ENCODE measurements at places on chromosomes 7 and 10.

DNA sequence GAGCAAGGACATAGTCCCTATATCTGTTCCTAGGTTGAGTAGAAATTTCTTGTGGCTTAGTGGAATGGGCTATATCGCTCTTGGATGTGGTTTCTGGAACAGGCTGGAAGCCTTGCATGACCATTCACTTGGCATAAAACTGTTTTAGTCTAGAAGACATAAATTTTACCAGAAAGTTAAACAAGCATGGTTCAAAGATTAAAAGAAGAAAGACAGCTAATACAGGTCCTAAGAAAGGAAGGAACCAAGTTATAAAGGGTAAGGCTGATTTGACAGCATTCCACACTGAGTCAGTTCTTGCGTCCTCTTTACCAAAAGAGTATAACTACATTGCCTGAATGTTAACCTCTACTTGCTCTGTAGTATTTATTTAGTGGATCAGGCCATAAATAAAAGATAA is 724.2 kb downstream of the SORCS1 start:
- DNase-seq, result no peak

DNA sequence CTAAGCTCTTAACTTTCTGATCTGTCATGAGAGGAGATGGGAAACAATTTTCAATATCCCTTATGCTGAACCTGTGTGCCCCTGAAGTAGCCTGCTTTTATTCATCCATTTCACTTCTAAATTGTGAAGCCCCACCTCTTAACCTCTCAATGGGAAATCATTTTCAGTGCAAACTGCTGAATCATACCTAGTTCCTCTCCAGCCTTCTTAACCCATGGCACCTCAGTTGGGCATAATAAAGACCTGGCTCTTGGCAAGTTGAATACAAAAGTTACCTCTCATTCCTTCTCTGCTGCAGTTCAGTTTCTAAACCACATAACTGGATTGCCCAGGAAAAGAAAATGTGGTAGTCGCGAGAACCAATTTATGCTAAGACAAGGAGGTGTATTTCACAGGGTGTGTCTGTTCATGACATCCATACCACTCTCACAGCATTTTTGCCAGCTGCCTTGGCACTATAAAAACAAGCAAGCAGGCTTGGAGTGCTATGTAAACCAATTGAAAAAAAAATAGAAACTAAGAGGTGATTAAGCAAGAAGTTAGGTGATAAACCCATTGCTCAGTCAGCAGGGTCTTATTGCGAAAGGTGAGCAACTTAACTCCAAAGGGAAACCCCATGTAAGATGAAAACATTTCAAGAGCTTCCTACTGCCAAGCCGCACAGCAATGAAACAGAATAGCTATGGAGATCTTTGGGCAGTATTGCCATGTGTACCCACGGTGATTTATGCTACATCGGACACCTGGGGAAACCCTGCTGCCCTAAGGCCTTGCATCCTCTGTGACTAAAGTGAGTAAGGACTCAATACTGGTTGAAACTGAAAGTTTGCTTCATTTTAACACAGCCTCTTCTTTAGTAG is 57.0 kb upstream of the DKK1 start:
- no peak for DNase-seq

DNA sequence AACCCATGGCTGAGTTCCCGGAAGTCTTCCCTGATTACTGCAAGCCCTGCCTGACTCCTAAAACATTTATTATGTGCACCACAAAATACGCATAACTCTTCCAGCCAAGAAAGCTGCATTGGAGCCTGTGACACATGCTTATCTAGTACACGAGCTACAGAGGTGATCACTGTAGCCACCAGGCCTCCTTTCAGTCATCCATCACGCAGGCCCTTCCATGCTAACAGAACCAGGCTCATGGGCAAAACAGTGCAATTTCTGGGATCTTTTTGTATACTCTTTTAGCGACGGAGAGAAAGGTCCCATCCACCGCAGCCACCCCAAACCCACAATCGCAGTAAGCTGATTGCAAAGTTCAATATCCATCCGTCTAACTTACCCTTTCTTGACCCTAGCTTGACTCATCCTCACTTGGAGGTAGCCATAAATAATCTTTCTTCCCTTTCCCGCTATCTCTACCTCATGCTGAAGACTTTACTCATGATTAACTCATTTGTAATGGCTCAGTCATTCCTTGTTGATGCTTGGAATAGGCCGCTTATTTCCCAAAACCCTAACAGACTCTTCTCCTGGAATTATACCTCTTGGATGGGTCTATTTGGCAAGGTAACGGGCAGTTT is 1203.5 kb downstream of the TYW1 start:
- no peak for DNase-seq

DNA sequence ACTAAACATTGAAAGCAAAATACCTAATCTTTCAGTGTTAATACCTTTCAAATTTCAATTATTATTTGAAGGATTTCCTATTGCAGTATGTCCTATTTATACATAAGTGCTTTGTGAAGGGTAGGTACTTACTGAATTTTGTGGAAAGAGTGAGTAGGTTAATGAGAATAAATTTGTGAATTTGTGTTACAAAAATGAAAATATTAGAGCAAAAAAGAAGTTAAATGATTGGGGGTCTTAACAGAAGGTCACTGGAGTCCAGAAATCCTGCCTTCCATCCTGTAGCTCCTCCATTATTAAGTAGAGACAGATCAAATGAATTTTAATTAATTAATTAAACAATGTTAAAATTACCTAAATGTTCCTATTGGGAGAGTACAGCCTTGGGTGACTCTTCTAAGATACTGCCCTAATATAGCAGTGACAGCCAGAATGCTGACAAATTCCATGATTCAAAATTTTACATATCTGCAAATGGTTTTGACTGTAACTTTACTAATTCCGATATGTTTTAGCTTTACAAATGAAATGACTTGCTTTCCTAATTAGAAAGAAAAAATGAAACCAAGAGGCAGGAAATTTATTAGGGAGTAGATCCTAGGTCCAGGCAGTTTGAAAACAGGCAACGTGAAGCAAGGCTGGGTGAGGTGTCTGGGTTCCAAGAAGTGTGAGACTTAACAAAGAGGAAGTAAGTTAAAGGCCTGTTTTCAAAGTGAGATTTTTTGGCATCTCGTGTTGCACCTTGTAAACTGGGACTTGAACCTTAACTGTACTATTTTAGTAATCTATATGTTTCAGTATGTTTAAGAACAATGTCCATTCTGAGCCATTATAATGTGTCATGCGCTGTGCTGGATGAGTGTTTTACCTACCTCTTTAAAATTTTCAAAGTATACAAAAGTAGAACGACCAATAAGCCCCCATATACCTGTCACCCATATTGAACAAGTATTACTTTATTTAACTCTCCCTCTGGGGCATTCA is 1.5 kb downstream of the PIK3CG start:
- DNase-seq, result no peak

- no peak for DNase-seq
Observed at GRCh38 chr10:104563548-104563947, 77.5 kb upstream of the SORCS3 start.

- DNase-seq, result no peak
Observed at GRCh38 chr10:35882422-35883150, 240.5 kb upstream of the FZD8 start.

- no peak for DNase-seq
Observed at GRCh38 chr7:77428777-77429231, 12.7 kb upstream of the GSAP start.

DNA sequence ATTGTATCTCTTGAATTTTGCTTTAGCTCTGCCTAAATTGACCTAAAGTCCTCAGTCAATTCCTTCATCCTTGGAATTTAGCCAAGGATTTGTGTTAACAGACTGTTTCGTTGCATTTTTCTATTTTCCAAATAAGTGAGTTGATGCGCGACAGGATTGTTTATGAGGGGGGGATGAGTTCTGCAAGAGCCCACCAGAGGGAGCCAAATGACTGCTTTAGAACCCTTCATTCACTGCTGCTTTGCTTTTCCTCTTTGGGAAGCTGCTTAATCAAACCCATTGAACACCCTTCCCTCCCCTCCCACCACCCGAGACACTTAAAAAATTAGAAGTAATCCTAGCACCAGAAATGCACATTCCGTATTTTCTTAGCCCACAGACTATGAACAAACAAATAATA is 33.7 kb upstream of the PTF1A start:
- DNase-seq, result no peak

DNA sequence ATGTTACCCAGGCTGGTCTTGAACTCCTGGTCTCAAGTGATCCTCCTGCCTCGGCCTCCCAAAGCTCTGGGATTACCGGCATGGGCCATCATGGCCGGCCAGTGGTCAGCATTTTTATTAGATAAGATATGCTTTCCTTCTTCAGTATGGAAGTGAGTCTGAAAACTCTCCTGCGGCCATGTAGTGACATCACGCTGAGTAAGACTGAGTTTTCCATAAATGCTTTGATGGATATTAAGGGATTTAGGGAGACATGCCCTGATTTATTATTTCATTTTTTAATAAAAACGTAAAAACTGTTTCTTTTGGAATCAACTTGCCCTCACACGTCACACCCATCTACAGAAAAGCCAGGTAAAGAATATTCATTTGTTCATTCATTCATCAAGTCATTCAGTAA is 48.4 kb downstream of the DYNC1I1 start:
- no peak for DNase-seq

DNA sequence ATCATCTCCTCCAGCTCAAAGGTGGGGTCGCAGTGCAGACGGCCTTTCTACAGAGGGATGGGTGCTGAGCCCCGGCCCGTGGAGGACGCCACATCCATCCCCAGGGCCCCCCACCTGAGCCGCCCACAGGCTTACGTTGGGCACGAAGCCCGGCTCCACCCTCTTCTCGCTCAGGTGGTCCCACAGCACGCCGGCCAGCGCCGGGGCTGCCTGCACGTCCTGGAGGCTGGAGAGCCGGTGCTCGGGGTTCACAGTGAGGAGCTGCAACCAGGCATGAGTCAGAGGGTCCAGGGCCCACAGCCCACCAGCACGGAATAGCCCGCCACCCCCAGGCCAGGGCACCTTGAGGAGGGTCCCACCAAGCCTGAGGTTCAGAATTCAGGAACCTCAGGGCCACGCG is 36.0 kb downstream of the DPYSL4 start:
- DNase-seq, result no peak

DNA sequence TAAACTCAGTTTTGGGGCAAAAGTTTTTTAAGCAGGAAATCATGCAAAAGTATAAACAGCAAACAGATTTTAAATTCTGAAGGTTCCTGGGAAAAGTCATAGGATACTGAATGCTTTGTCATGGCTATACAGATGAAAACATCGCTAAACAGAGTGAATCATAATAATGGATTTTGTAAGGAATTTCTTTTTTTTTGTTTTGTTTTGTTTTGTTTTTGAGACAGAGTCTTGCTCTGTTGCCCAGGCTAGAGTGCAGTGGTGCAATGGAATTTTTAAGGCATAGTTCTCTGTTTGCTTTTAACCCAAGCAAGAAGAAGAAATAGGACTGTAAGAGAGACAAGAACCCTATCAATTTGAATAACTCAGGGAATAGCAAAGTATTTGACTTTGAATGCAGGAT is 285.3 kb downstream of the NRG3 start:
- DNase-seq, result no peak

DNA sequence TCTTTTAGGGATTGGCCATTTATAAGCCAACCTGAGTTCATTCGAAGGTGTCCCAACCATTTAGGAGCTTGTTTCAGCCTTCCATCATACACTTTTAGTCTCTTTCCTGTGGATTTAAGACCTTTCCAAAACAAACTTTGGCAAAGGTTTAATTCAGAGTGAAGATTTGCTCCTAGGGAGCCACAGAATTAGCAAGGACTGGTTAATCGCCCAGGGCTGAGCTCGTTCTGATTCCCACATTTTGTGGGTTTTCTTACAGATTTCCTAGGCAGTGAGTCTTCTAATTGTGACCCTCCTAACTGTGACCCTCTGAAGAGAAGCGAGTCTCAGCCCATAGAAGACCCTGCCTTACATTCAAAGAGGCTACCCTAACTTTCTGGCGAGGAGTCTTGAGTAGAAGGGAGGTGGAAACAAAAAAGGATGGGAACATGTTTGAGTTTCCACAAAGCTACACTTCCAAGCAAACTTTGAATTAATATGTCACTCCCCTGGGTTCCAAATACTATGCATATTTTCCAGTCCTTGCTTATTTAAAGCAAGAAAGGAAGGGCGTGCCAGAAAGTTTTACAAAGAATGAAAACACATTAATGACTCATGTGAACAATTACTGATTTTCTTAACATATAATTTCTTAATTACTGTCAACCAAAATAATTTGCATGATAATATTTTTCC is 118.3 kb downstream of the ARID5B start:
- DNase-seq, result no peak

- no peak for DNase-seq
Observed at GRCh38 chr7:140557809-140558518, 78.7 kb upstream of the MKRN1 start.

- no peak for DNase-seq
Observed at GRCh38 chr7:38977685-38978084, at the start of gene POU6F2. Gene POU6F2, plus strand, starts transcription at chr7:38977909. Its CDS starts 45 bp downstream, at chr7:38977954.

- no peak for DNase-seq
Observed at GRCh38 chr10:99775850-99776249, 6.6 kb upstream of the ABCC2 start.

- no peak for DNase-seq
Observed at GRCh38 chr7:151177310-151177709, 9.7 kb downstream of the ASB10 start.

DNA sequence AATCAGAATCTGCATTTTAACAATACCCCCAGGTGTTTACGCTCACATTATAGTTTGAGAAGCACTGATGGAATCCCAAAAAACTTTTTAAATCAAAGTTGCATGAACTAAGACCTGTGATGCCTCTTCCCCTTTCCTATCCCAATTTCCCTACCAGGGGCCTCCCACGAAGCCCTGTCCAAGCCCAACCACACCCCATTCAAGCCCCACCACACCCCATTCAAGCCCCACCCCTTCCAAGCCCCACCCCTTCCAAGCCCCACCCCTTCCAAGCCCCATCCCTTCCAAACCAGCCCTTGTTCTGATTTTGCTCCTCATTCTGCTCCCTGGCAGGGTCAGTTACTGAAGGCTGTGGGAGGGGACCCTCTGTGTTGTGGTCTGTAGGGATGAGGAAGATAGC is 9.8 kb upstream of the AQP1 start:
- DNase-seq, result no peak

GRCh38 chr10:132076578-132077081 is 10.9 kb downstream of the JAKMIP3 start:
- DNase-seq, result no peak

DNA sequence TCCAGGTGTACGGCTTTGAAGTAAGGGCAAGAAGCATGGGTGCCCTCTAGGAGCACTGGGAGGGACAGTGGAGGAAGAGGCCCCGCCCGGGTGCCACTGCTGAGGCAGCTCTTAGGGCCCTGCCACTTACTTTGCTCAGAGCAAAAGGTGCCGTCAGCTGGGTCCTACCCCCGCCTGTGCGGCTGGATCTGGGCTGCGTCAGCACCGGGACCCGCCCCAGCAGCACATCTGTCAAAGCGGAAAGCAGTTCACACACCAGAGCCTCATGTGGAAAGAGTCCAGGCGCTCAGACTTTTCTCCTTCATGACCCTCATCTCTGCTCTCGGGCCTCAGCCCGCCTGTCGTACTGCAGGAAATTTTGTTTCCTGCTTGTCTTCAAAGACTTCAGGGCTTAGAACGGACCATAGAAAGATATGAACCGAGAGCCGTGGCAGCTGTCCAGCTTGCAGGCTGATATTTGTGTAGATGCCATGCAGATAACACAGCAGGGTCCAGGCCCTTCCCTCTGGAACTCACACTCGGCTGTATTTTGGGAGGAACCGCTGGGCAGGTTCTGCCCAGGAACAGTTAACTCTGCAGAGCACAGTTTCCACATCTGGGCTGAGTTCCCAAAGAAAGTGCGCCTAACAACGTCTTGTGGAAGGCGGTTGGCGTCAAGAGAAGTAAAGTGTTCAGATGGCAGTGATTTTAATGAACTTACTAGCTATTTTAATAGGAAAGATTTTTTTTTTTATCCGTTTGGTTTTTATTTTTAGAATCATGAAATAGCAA is 44.3 kb upstream of the PRKAR1B start:
- no peak for DNase-seq

Measured in vagina (tissue), 2 donors.